NCI-H446 (cell line): ENCODE measurements at places on chromosomes 6 and 20.

DNA sequence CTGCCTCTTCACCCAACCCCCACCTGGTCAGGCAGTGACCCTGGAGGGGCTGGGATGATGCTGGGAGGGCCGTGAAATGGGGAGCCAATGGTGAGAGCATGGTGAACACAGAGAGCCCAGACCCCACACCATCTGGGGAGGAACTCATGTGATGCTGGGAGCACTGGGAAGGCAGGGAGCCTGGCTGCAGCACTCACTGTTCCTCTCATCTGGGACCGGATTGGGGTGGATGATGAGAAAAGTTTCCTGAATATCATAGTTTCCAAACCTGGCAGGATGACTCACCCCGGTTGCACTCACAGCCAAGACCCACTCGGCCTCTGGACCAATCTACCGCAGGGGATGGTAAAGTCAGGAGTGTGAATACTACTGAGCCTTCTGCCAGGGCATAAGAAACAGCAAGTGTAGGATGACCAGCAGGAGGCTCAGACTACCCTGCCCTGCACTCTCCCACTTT is 21.8 kb downstream of the ULBP1 start:
- no peak for DNase-seq

DNA sequence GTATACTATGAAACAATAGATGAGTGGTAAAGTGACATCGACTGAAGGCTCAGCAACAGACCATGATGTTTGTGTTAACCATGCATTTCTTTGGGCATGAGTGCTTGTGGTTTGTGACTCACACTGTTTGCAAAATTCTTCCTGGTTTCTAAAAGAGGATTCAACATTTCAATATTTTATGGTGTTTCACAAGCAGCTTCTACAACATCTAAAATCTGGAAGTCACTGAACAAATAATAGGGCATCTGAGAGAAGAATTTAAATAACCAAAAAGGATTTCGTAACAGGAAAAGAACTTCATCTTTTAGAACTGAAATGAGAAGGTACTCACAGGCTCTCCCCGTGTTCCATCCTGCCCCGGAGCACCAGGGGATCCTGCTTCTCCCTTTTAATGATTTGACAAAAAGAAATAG is 146.2 kb downstream of the COL21A1 start:
- no peak for DNase-seq

GRCh38 chr6:131456565-131456964 is 116.5 kb upstream of the ARG1 start:
- DNase-seq, result no peak

DNA sequence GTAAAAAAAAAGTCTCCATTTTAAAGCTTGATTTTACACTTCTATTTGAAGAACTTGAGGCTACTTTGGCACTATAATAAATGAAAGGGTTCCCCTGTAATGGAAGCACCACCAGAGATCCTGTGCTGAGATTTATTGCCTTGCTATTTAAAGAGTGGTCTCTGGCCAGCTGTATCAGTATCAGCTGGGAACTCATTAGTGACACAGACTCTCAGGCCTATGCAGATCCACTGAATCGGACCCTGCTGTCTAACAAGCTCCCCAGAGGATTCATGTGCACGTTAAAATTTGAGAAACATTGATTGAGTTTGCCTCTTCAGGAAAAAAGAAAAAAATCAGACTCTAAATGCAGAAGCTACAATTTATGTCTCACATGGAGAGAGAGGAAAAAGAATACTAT is 299.9 kb upstream of the BMP2 start:
- DNase-seq, result no peak

- DNase-seq, result no peak
These were observed 135.1 kb downstream of the TBXT start for GRCh38 chr6:166032366-166033200.

GRCh38 chr6:139872665-139873064 is 498.2 kb upstream of the CITED2 start:
- no peak for DNase-seq

DNA sequence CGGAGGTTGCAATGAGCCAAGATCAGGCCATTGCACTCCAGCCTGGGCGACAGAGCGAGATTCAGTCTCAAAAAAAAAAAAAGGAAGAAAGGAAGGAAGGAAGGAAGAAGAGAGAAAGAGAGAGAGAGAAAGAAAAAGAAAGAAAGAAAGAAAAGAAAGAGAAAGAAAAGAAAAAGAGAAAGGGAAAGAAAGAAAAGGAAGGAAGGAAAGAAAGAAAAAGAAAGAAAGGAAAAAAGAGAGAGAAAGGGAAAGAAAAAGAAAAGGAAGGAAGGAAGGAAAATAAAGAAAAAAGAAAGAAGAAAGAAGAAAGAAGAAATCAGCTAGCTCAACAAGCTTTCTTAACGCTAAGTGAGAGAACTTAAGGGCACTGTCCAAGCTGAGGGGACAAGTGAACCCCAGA is 7.6 kb upstream of the MATN4 start:
- DNase-seq, result no peak

DNA sequence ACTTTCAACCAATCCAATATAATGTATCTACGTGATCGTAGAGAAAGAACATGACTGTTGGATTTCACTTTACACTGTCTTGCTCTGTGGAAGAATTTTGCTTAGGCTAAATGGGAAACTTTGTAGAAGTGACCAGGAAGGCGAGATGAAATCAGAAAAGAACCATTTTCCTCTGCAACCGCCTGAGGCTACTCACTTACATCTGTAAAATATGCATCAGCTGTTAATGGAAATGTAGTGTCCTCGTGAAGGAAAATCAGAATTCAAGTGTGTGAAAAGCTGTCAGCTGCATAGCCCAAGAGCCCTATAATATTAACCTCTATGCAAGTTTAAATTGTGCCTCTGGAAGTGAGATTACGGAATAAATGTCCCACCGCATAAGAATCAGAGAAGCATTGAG is 277.9 kb downstream of the C6orf118 start:
- DNase-seq, result no peak

DNA sequence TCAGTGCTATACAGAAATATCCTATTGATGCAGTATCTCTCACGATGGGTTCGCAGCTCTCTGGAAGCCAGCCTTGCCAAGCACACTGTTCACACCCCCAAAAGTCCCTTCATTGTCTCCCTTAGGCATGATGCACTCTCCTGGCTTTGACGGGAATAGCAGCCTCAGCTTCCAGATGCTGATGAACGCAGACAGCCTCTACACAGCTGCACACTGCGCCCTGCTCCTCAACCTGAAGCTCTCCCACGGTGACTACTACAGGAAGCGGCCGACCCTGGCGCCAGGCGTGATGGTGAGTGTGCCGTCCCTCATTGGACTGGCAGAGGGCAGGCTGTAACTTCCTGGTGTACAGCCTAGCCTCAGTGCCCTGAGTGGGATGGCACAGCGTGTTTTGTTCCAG is 60.0 kb upstream of the PBOV1 start:
- DNase-seq, result no peak

DNA sequence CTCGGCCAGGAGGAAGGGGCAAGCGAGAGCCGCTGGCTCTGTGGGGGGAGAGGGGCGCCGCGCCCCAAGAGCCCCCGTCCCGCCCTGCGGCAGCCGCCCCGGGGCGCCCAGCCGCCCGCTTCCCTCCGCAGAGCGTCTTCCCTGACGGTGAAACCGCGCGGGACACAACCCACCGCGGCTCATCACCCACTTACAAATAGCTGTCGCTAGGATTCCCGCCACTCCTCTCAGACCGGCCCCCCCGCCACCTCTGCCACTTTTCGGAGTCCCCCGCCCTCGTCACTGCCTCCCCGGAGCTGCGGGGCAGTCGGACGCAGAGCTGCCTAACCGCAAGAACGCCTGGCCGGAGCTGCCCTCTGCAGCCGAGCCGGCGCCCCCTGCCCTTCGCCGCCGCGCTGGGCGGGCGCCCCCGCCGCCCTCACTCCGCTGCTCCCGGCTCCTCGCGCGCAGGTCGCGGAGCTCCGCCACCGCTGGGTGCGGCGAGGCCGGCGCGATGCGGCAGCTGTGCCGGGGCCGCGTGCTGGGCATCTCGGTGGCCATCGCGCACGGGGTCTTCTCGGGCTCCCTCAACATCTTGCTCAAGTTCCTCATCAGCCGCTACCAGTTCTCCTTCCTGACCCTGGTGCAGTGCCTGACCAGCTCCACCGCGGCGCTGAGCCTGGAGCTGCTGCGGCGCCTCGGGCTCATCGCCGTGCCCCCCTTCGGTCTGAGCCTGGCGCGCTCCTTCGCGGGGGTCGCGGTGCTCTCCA is at the start of gene SLC35D3:
SLC35D3 (plus strand) TSS at position 366 of the 749 bp plus-strand sequence; CDS start at position 494, 128 bp downstream.
- DNase-seq, result no peak

DNA sequence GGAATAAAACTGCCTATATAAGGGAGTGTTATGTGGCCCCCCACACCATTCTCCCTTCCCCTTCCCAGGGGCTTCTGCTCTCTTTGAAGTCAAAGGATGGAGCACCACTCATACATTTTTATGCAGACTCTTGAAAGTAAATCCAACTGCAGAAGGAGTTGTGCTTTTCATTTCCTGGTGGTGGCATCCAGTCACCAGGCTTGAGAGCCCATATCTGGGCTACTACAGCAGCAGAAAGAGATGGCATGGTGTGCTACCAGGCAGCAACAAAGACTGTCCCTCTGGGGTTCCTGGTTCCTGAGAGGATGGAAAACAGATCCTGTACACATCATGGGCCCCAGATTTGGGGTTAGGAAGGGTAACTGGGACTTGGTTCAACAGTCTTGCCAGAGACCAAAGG is 226.4 kb downstream of the CLIC5 start:
- no peak for DNase-seq

GRCh38 chr20:49786196-49786595 is 26.4 kb upstream of the SLC9A8 start:
- DNase-seq, result no peak

DNA sequence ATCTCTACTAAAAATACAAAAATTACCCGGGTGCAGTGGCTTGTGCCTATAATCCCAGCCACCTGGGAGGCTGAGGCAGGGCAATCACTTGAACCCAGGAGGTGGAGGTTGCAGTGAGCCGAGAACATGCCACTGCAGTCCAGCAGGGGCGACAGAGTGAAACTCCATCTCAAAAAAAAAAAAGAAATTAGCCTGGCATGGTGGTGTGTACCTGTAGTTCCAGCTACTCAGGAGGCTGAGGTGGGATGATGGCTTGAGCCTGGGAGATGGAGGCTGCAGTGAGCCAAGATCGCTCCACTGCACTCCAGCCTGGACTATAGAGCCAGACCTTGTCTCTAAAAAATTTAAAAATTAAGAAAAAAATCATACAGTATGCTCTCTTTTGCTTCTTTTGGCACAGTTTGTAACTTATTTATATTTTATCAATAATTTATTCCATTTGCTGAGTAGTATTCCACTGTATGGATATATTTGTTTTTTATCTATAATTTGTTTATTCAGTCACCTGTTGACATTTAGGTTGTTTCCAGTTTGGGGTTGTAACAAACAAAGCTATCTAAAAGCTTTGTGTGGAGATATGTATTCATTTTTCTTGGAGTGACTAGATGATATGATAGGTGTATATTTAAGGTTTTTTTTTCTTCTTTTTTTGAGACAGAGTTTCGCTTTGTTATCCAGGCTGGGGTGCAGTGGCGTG is 8.0 kb upstream of the MYBL2 start:
- no peak for DNase-seq

DNA sequence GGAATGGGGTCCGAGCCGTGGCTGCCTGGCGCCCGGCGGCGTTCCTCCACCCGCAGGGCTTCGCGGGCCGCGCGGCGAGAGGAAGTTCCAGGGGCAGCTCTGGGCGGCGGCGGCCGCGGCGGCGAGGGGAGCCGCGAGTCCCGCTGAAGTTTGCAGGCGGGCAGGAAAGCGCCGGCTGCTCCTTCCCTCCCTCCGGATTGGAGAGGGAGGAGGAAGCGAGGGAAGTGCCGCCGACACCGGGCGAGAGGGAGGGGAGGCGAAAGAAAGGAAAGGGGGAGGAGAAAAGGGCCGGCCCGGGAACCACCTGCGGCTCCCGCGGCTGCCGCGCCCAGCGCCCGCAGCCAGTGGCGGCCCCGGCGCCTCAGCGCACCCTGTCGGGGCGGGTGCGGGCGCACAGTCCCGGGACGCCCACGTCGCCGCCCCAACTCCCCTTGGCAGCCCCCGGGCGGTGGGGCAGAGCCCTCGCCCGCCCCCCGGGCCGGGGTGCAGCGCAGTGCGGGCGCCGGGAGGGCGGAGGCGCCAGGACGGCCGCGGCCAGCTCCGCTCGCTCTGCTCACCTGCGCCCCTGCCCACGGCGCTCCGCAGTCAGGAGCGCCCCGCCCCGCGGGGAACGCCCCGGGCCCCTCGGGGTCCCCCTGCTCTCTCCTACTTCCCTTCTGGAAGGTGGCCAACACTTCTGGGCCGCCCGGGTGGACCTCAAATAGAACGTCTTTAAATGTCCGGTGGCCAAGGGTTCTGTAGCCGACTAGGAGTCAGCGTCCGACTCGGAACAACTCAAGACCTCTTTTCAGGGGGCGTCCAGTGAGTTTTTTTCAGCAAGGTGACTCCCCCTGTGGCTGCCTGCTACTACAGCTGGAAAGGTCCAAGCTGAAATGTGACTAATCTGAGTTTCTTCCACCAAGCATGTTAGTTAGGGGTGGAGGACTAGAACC is 80.3 kb upstream of the CCDC28A start:
- DNase-seq, result peak; percentile 5

- peak; percentile 70 for DNase-seq
These were observed at the start of gene ECI2 for GRCh38 chr6:4134841-4135664. ECI2 (minus strand) TSS chr6:4135575; CDS start chr6:4135560, 15 bp downstream.

DNA sequence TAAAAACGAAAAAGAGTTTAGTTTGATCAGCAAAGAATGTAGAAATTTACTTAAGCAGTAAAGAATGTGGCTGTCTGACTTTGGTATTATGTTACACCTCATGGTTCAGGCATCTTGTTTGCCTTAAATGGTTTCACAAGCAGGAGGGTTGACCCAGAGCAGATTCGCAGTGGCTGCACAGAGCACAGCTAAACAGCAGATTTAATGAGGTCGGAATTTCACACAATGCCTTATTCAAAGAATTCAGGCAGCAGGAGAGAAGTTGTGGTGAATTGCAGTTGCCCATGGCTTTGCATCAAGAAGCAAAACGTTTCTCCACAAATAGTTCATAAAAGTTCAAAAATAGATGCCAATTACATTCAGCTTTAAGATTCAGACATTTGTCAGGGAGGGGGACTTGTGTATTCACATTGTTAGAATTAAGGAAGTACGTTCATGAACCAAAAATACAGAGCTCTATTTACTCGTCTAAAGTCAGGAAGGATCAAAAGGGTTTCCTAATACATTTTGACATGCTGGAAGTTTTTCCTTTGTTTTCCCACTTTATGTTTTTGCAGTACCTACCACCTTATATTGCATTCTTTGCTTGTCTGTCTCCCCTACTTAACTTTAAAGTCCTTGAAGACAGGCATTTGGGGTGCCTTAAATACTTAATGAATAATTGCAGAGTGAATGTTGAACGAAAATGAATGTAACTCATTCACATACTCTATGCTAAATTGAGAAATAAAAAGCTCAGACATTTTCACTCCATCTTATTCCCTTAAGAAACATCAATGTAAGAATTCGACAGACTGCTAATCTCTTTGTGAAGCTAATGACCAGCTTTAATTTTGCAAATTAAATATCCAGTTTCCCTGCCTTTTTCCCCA is 1163.6 kb upstream of the CITED2 start:
- no peak for DNase-seq
